Endodermal cell (in vitro differentiated cells): ENCODE measurements at places on chromosomes 7 and 10. TPM values are rescaled to one million over a fixed set of nuclear protein-coding genes. Genes with fewer than 3 reads are reported as not detected.
A peak's percentile ranks its signal among the peaks of the same experiment; 100 is the strongest.

FAM180A gene
- total RNA-seq, result not detected in 3 replicates

ADAM22 gene
- total RNA-seq, result 8.1 and 10.9 TPM in 2 replicates

AKR1C3 gene
- total RNA-seq, result 12.0 to 29.5 TPM (median 28.9 TPM) in 3 replicates

UCMA gene
- total RNA-seq, result not detected in 2 replicates

CALHM3 gene
- total RNA-seq, result 0.21 TPM in 1 of 3 replicates, not detected in the others

CPA5 gene
- total RNA-seq, result not detected in 2 replicates

DNA sequence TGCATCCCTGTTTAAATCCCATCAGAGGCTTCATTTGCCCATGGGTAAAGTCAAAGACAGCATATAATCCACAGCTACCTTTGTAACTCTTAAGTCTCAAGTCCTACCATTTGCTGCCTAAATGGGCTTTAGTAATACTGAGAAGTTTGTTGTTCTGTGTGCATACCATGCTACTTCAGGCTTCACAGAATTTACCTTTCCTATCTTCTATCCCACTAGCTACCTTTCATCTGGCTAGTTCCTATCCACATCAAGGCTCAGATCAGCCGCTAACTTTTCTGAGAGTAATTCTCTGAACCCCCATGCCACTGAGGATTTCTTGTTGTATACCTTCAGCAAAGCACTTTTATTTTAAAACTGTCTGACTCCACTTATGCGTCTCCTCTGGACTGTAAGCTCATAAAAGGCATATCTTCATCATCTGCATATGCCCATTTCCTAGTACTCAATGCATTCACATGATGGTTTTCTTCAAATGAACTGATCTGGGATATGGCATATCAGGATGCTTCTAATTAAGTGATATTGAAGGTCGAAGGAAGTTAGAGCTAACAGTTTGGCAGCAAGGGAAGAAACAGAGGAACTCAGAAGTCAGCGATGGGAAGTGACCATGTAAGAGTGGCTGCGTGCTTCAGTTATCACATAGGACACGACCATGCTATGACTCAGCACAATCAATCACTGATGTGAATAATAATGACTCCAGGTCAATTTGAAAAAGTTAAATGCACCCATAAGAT, 283.9 kb upstream of the DKK1 start:
- H3K27me3 ChIP-seq, result no peaks in the 10 kb centered on the region
- no peaks in the 10 kb centered on the region for H3K36me3 ChIP-seq
- no peak overlapping the region for H3K27ac ChIP-seq
- DNase-seq, result no peak
- no peak overlapping the region for H3K4me3 ChIP-seq
- H3K4me1 ChIP-seq, result no peaks in the 10 kb centered on the region

DNA sequence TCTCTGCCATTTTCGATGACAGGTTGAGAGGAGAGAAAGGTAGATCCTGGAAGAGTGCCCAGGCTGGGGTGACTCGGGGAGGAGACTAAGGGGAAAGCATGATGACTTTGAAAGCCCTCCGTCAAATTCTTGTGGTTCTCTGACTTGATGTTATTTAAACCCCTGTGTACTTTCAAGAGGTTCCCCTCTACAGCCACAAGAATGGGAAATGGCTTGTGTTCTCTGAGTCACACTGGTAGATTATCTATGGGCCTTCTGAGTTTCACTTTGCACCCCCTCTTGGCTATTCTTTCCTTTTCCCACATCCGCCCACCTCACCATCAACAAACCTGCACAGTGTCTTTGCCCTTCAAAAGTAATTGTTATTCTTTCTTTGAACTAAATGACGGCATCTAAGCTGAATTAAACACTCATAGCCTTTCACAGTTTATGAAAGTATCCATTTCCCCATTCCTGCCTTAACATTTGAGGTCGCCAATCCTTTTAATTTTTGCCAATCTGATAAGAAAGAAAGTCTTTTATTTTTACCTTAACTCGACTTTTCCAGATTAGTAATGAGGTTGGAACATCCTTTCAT, 24.1 kb downstream of the PRF1 start:
- no peak overlapping the region for H3K4me3 ChIP-seq
- no peaks in the 10 kb centered on the region for H3K36me3 ChIP-seq
- no peak for DNase-seq
- no peak overlapping the region for H3K27ac ChIP-seq
- no peaks in the 10 kb centered on the region for H3K4me1 ChIP-seq

GRCh38 chr7:46233585-46234329, 312.7 kb upstream of the IGFBP3 start:
- no peaks in the 10 kb centered on the region for H3K27me3 ChIP-seq
- H3K36me3 ChIP-seq, result no peaks in the 10 kb centered on the region
- no peak for DNase-seq
- H3K27ac ChIP-seq, result no peak overlapping the region

GRCh38 chr7:42193471-42194129, 43.4 kb downstream of the GLI3 start:
- H3K27me3 ChIP-seq, result no peaks in the 10 kb centered on the region
- peak overlapping the region; percentile 46 for H3K27ac ChIP-seq
- no peaks in the 10 kb centered on the region for H3K4me1 ChIP-seq
- no peak for DNase-seq
- H3K36me3 ChIP-seq, result no peaks in the 10 kb centered on the region

GRCh38 chr10:61970182-61971002, 68.9 kb downstream of the ARID5B start:
- H3K4me3 ChIP-seq, result no peak overlapping the region
- H3K27me3 ChIP-seq, result no peaks in the 10 kb centered on the region
- no peak overlapping the region for H3K27ac ChIP-seq
- H3K36me3 ChIP-seq, result no peaks in the 10 kb centered on the region
- H3K4me1 ChIP-seq, result no peaks in the 10 kb centered on the region

- no peaks in the 10 kb centered on the region for H3K36me3 ChIP-seq
- H3K27ac ChIP-seq, result no peak overlapping the region
- no peak overlapping the region for H3K4me3 ChIP-seq
- H3K4me1 ChIP-seq, result no peaks in the 10 kb centered on the region
- no peak for DNase-seq
- no peaks in the 10 kb centered on the region for H3K27me3 ChIP-seq
These were observed 212.3 kb downstream of the FANK1 start for GRCh38 chr10:126108693-126109092.

- H3K4me1 ChIP-seq, result no peaks in the 10 kb centered on the region
- H3K27ac ChIP-seq, result no peak overlapping the region
- H3K4me3 ChIP-seq, result no peak overlapping the region
- DNase-seq, result no peak
- no peaks in the 10 kb centered on the region for H3K36me3 ChIP-seq
- no peaks in the 10 kb centered on the region for H3K27me3 ChIP-seq
These were observed 1509.1 kb downstream of the REEP3 start for GRCh38 chr10:65030263-65030662.

GRCh38 chr10:14639637-14640036, 135.1 kb downstream of the FAM107B start:
- no peaks in the 10 kb centered on the region for H3K36me3 ChIP-seq
- H3K27me3 ChIP-seq, result no peaks in the 10 kb centered on the region
- H3K4me3 ChIP-seq, result no peak overlapping the region
- no peak for DNase-seq
- no peak overlapping the region for H3K27ac ChIP-seq

GRCh38 chr10:79266543-79267312, 80.5 kb upstream of the PPIF start:
- H3K27ac ChIP-seq, result peak overlapping the region; percentile 38
- peaks cover 39% of the 10 kb centered on the region for H3K36me3 ChIP-seq
- H3K27me3 ChIP-seq, result no peaks in the 10 kb centered on the region
- no peak overlapping the region for H3K4me3 ChIP-seq
- no peak for DNase-seq
- peaks cover 2% of the 10 kb centered on the region for H3K4me1 ChIP-seq

DNA sequence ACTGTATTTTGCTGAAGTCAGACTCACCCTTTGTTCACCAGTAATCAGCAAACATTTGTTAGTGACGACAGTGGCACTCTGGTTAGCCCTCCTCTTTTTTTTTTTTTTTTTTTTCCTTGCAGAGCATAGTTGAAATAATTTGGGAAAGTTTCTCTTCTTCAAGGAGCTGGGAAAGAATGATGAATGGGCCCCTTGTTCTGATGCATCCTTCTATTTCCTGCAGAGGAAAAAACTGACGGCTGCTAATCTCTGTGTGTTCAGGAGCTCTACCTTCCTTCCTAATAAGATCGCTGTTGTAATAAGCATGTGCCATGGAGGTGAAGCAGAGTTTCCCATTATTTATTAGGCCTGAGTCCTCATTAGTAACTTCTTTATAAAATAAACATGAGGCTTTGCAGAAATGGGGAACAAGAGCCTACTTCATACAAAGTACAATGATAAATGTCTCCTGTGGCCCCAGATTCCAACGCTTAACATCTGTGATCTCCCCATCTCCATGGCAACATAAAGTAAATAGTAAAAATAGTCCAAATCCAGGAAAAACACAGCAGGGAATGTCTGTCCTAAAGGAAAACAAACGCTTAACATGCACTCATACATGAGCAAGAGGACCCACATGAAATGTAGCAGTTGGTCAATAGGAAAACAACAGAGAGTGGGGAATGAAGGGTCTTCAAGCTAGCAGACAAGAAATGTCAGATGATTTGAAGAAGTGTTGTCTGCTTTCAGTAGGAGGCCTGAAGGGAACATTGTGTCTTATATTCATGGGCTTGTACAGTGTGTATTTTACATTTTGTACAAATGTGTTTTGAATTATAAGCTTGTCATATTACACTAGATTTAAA, 59.1 kb upstream of the CALD1 start:
- DNase-seq, result no peak
- H3K27me3 ChIP-seq, result no peaks in the 10 kb centered on the region
- H3K27ac ChIP-seq, result peak overlapping the region; percentile 78
- H3K36me3 ChIP-seq, result no peaks in the 10 kb centered on the region
- H3K4me3 ChIP-seq, result no peak overlapping the region

GRCh38 chr10:35423505-35424306, 87.4 kb downstream of the CCNY start:
- no peaks in the 10 kb centered on the region for H3K27me3 ChIP-seq
- H3K27ac ChIP-seq, result no peak overlapping the region
- no peak overlapping the region for H3K4me3 ChIP-seq

DNA sequence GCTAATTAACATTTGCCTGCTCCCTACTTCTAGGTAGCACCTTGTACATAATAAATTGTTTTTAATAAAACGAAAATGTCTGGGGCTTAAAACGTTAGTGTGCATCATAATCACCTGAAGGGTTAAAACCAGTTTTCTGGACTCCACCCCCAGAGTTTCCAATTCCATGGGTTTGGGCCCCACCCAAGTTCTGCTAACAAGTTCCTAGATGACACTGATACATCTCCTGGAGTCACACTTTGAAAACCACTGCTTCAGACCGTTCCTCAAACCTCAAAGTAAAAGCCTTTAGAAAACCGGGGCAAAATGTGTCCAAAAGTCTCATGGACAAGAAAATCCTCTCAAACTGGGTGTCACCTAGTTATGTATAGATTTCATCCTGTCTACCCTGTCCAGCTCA, 9.3 kb downstream of the OSBPL3 start:
- no peaks in the 10 kb centered on the region for H3K36me3 ChIP-seq
- no peaks in the 10 kb centered on the region for H3K4me1 ChIP-seq
- H3K27me3 ChIP-seq, result no peaks in the 10 kb centered on the region
